ENCODE measurements at places on chromosomes 4 and X.

GRCh38 chr4:173318648-173319211 is 15.4 kb downstream of the HMGB2 start:
- DNase-seq, result no peak

DNA sequence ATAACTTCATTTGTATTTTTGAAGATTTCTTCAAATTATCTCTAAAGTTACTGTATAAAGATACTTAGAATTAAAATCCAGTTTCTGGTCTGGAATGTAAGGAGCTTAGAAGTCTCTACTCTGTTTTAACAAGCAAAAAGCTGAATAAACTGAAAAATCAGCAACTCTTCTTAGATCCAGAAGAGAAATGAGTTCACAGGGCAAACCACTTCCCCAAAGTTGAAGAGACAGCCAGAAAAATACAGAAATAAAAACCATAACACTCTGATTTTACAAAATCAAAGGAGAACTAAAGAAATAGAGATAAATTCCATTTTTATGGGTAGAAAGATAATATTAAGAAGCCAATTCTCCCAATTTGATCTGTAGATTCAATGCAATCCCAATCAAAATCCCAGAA is 1166.8 kb downstream of the ADGRL3 start:
- no peak for DNase-seq

DNA sequence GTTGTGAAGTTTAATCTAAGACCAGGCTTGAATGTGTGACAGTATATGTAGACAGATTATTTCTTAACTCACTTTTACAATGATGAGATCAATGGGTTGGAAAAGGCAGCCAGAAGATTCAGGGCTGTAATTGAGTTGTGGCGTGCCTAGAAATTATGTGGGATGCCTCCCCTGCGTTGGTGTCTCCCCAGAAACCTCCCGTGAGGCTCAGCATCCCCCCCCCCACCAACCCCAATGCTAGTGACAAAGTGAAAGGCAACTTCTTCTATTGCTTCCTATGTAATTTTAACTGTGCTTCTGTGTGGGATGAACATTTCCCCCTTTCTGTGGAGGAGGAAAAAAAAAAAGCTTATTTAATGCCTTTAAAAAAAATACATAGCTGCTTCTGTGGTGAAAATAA is 297.9 kb downstream of the ARHGAP10 start:
- no peak for DNase-seq

GRCh38 chr4:145511913-145512522 is 30.4 kb downstream of the SMAD1 start:
- DNase-seq, result no peak

- DNase-seq, result no peak
Observed at GRCh38 chrX:96861661-96862060, 22.0 kb upstream of the RPA4 start.

GRCh38 chr4:182063651-182064050 is 179.6 kb upstream of the TENM3 start:
- no peak for DNase-seq

- no peak for DNase-seq
Observed at GRCh38 chr4:41652971-41653370, 95.6 kb downstream of the PHOX2B start.

- no peak for DNase-seq
Observed at GRCh38 chr4:2886161-2886560, 42.5 kb downstream of the ADD1 start.

DNA sequence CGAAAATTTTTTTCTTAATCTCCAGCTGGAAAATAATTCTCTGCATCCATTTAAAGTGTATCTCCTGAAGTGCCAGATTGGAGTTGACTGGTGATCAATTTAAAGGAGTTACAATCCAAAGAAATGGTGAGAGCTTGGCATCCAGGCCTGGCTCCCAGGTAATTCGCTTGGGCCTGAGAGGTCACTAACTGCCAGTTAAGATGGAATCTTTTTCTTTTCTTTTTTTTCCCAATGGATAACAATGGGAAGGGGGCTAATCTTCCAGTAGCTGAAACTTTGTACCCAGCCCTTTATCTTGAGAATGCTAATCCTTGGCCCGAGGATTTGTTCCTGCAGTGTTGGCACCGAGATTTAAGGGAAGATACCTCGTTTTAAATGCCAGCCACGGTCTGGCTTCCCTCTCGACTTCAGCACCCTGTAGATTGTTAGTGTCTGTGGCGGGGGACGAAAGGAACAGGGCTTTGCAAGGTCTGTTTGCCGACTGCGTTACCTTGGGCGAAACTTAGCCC is 13.3 kb upstream of the PITX2 start:
- DNase-seq, result peak; percentile 20

DNA sequence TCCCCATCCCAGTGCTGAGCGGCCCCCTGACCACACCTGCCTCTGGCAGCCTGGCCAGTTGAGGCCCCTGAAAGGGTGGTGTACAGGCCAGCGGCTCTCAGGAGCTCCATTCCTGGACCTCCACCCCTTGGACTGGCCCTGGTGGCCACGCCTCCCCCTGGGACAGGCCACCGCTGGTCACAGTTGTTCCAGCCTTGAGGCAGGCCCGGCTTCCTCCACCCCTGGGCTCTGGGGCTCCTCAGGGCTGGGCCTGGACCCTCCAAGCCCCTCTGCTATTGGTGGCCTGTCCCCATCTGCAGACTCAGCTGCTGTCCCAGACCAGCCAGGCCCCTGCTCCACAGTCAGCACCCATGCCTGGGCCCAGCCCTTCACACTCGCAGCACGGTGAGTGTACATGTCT is 93.2 kb upstream of the NKX1-1 start:
- DNase-seq, result no peak

GRCh38 chr4:81664079-81664478 is 192.4 kb upstream of the RASGEF1B start:
- DNase-seq, result no peak

GRCh38 chr4:109375778-109376414 is 57.7 kb upstream of the SEC24B start:
- DNase-seq, result no peak

DNA sequence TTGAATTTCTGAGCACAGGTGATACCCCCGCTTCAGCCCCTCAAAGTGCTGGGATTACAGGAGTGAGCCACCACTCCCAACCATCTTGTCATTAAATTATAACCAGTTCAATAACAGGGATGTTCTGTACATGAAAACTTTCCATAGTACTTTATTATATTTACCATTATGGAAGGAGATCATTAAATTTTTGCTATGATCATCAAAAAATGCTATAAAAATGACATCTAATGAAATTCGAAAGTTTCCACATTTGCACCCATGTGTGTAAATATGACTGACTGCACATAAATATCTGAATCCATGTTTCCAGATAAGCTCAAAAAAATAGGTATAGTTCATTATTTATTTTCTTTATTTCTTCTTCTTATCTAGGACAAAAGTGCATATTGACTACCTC is 182.6 kb downstream of the FBXO8 start:
- no peak for DNase-seq

DNA sequence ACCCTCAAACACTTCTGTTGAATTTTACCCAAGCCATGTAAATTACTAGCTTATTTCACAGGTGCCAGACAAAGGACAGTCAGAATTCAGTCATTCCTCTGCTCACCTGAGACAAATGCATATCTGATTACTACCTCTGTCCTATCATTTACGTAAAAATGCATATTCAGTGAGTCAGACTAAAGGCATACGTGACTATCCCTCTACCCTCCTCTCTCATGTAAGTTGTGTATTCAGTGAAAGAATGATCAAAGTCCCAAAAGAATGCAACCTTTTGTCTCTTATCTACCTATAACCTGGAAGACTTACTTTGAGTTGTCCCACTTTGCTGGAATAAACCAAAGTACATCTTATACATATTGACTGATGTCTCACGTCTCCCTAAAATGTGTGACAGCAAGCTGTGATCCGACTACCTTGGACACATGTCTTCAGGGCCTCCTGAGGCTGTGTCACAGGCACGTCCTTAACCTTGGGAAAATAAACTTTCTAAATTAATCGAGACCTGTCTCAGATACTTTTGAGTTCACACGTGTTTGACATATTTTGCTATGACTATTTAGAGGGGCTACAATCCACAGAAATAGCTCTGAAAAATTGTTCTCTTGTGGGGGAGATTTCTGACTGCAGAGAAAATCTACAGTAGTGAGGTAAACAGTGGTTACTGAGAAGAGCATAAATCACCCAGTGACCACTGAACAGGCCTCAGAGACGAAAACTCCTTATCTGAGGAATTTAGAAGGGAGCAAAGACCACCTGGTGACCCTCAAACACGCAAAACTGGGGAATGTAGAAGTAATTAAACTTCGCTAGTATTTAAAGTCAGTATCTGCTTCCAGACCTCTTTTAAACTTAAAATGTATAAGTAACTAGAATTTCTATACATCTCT is 1575.8 kb downstream of the STIM2 start:
- DNase-seq, result no peak

GRCh38 chrX:104105330-104106262 is 6.7 kb upstream of the ZCCHC18 start:
- DNase-seq, result no peak

DNA sequence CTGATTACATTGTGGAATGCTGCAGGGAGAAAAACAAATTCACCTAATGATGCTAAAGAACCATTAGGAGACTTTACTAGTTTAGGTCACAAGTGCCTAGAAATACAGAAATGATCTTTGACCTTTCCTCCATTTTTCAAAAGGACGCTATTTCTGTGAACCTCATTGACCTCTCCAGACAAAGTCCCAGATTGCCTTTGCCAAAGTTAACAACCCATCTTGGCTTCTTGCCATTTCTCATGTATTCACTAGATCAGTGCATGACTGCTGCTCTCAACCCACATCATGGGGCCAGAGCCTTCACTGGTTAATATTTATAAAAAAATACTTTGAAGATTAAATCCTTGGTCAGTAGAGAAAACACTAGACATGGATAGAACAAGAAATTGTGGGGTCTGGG is 19.9 kb upstream of the AR start:
- no peak for DNase-seq

DNA sequence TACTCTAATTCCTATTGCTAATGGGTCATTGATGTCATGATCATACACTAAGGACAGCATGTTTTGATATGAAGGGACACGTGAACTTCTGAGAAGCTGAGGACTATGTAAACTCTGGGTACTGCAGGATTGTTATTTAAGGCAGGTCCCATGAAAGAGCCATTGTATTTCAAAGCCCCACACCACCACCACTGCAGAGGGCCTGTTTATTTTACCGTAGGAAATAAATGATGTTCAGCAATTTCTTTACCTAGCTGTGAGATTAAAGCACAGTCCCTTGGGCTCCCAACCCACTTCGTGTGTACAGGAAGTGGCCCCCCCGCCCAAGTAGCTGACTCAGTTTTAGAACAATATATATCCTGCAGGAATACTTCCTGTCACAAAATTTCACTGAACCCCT is 89.8 kb upstream of the ACSL4 start:
- no peak for DNase-seq

All from HTR-8/SVneo (cell line).